ENCODE measurements at places on chromosomes 1 and 21.

DNA sequence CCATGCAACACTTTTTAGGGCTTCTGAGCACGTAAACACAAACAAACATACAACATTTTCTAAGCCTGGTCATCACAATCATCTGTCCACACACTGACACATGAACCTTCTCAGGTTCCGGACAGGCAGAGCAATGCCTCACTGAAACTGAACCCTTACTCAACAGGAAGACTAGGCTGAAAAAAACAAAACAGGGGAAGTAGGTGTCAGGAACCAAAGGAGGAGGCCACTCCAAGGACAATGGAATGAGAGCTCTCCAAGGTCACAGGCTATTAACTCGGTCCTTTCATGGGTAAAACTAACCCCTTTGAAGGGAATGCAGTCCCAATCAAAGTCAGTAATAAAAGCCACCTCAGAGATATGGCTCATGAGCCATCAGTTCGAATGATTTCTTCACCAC lies 76.6 kb downstream of the FAM78B start:
- no peak for DNase-seq

- DNase-seq, result no peak
Measured at GRCh38 chr1:207049054-207049453, 2.0 kb downstream of the YOD1 start.

DNA sequence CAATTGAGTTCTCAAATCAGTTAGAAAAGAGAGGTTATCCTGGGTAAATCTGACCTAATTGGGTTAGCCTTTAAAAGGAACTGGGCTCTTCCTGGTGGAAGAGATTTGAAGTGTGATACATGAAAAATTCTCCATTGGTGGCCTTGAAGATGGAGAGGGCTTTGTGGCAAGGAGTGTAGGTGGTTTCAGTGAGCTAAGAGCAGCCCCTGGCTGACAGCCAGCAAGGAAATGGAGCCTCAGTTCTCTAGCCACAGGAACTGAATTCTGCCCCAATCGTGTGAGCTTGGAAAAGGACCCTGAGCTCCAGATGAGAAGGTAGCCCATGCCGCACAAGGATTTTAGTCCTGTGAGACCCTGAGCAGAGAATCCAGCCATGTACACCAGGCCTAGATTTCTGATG lies 12.7 kb upstream of the HYI start:
- DNase-seq, result peak; percentile 39

GRCh38 chr1:160794376-160794775 lies 1.6 kb upstream of the LY9 start:
- no peak for DNase-seq

GRCh38 chr1:150171801-150172200 lies 22.1 kb downstream of the PLEKHO1 start:
- no peak for DNase-seq

- peak; percentile 74 for DNase-seq
Measured at GRCh38 chr1:152622803-152623202, at the start of gene LCE3A. TSS of gene LCE3A (minus strand) at chr1:152623103. CDS start at chr1:152623103, 0 bp downstream.

DNA sequence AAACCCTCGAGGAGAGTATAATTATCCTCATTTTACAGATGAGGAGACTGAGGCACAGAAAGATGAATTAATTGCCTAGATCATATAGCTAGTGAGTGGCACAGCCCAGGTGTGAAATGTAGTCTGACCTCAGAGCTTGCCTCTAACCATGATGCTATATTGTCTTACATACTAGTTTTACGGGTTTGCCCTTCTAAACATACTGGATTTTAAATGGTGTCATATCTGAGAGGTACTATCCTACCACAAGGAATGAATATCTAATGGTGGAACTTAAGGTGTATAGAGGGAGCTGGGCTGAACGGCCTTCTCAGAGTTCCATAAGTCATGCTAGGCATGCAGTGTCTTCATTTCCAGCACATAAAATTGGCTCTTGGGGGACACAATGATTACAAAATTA lies 77.9 kb upstream of the EDEM3 start:
- no peak for DNase-seq

GRCh38 chr1:191709215-191709614 lies 449.0 kb upstream of the RGS18 start:
- DNase-seq, result no peak

DNA sequence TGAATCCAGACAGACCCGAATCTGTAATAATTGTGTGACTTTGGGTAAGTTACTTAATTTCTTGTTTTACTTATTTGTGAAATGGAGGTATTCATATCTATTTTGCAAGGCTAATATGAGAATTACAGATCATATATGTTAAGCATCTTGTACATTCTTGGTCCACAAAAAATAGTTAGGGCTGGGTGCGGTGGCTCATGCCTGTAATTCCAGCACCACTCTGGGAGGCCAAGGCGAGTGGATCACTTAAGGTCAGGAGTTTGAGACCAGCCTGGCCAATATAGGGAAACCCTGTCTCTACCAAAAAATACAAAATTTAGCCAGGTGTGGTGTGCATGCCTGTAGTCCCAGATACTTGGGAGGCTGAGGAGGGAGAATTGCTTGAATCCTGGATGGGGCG lies 22.9 kb upstream of the KCNA3 start:
- no peak for DNase-seq
